Frontal cortex (tissue), 4 donors: ENCODE measurements at places on chromosomes 6 and 20. TPM values are rescaled to one million over a fixed set of nuclear protein-coding genes. Genes with fewer than 3 reads are reported as not detected.

The RFX6 gene
- not detected for total RNA-seq

The POM121L2 gene
- total RNA-seq = not detected

The RIMS4 gene
- total RNA-seq = 43.2 TPM

The PSORS1C1 gene
- total RNA-seq = not detected

The SLA2 gene
- under 0.01 TPM for total RNA-seq

The SDHAF4 gene
- total RNA-seq = 33.4 TPM

The HNF4A gene
- not detected for total RNA-seq

The ETV7 gene
- total RNA-seq = not detected

DNA sequence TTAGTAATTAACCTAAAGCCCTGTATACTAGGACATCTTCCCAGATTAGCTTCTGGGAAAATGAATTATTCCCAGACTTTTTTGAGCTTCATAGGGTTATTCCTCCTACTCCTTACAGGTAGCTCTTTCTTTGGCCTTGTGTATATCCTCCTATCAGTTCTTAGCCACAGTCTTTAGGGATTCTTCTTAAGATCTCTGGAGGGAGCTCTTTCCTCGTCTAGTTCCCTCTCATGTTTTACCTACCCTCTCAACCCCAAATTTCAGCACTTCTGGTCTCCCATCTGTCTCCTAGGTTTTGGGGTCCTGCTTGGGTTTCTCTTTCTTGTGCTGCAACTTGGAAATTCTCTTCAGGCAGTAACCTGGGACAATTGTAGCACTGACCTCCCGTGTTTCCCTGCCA, 46.4 kb upstream of the SLC35B3 start:
- no peak for DNase-seq

- no peak for DNase-seq
Measured at GRCh38 chr6:63600136-63600535, 27.9 kb downstream of the LOC128125822 start.

DNA sequence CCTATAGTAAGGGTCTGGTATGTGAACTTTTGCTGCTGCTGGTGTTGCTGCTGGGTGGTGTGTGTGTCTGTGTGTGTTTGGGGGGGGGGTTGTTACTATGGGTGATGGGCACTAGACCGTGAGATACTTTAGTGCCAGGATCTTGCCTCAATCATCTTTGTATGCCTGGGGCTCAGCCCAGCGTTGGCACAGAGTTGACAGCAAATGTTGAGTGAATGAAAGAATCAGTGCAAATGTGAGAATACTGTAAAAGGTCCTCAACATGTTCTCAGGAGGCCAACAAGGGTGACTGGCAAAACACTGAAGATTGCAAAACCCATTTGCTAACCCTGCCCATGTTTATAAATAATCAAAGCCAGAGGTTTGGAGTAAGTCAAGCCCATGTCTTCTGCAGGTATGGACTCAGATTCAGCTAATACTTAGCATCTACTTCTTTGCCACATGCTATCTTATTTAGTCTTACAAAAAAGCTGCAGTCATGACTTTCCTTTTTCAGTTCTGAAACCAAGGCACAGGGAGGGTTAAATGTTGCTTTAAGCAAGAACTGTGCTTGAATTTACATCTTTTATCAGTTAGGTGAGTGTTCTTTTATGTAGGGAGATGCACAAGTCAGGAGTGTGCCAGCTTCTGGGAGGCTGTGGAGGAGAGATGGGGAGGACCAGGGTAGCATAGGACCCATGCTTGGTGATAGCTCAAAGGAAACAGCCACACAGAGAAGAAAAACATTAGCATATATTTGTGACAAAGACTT, 125.3 kb upstream of the SPACA1 start:
- DNase-seq = no peak

GRCh38 chr6:69668916-69669315, 127.9 kb downstream of the LMBRD1 start:
- no peak for DNase-seq

GRCh38 chr20:1671891-1672669, 14.5 kb upstream of the SIRPG start:
- peak; percentile 5 for DNase-seq

GRCh38 chr6:101397199-101397598, 3.7 kb downstream of the GRIK2 start:
- no peak for DNase-seq

- no peak for DNase-seq
Measured at GRCh38 chr6:109759098-109759955, 68.2 kb downstream of the FIG4 start.

DNA sequence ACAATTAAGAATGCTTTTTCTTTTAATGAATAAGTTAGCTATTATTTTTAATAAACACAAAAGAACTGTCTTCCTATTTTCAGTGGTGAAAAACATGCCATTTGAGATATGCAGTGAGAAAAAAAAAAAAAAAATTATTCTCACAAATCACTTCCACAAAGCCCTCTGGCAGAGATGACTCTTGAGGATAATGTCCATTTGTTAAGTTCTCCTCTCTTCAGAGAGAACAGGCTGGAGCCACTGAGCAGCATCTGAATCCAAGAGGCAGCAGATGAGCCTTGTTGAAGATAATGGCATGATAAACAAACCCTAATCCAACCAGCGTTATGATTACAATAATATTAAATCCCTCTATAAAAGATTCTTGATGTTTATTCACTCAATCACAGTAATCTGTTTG, 105.0 kb downstream of the PTPRK start:
- no peak for DNase-seq

DNA sequence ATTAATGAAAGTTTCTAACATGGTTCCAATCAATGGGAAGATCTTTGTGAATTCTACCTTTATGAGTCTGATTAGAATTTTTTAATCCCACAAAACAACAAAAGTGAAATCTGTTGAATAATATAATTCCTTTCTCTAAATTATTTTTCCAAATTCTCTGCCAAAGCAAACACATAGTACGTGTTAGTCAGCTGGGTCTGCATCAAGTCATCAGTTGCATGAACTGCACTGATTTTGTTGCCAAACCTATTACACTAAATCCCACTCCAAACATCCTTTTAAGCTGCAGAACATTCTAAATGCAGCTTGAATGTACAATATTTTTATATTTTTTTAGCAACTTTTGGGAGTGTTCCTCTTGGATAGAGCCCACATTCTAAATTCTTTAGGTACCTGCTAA, 199.0 kb upstream of the HSF2 start:
- no peak for DNase-seq
